Omental fat pad (tissue), 4 donors: ENCODE measurements at places on chromosomes 2 and 18. TPM values are rescaled to one million over a fixed set of nuclear protein-coding genes. Genes with fewer than 3 reads are reported as not detected.

Gene SATB2
- total RNA-seq: 2.0 TPM

Gene LOXL3
- total RNA-seq: 7.5 TPM

Gene SLC19A3
- total RNA-seq: 537 TPM

- no peak for DNase-seq
These were observed 19.3 kb upstream of the FZD7 start for GRCh38 chr2:202014318-202014717.

Gene SFTPB
- 0.25 TPM for total RNA-seq

DNA sequence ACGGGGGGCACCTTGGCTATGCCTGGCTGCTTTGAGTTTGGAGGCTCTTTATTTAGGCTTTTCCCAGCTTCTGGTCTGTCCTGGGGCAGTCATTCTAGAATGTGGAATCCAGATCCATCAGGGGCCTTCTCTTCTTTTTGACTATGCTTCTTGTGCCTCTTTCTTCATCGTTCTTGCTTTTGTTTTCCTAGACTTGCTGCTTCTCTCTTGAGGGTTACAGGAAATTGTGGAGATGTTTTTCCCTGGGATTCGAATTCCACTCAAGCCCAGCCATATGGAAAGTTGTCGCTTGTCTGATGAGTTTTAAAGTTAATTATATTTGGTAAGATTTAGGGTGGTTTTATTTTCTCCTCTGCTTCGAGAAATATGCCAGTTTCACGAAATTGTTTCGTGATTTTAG is 2.4 kb downstream of the GLI2 start:
- DNase-seq: no peak

Gene TMEM163
- total RNA-seq: 0.38 TPM
